ENCODE measurements at places on chromosomes 3 and 15. TPM values are rescaled to one million over a fixed set of nuclear protein-coding genes. Genes with fewer than 3 reads are reported as not detected.

- H3K27ac ChIP-seq: no peak overlapping the region
- H3K4me3 ChIP-seq: no peak overlapping the region
- no peaks in the 10 kb centered on the region for H3K4me1 ChIP-seq
- H3K36me3 ChIP-seq: no peaks in the 10 kb centered on the region
These were observed 171.0 kb upstream of the RARB start for GRCh38 chr3:25257026-25257425.

DNA sequence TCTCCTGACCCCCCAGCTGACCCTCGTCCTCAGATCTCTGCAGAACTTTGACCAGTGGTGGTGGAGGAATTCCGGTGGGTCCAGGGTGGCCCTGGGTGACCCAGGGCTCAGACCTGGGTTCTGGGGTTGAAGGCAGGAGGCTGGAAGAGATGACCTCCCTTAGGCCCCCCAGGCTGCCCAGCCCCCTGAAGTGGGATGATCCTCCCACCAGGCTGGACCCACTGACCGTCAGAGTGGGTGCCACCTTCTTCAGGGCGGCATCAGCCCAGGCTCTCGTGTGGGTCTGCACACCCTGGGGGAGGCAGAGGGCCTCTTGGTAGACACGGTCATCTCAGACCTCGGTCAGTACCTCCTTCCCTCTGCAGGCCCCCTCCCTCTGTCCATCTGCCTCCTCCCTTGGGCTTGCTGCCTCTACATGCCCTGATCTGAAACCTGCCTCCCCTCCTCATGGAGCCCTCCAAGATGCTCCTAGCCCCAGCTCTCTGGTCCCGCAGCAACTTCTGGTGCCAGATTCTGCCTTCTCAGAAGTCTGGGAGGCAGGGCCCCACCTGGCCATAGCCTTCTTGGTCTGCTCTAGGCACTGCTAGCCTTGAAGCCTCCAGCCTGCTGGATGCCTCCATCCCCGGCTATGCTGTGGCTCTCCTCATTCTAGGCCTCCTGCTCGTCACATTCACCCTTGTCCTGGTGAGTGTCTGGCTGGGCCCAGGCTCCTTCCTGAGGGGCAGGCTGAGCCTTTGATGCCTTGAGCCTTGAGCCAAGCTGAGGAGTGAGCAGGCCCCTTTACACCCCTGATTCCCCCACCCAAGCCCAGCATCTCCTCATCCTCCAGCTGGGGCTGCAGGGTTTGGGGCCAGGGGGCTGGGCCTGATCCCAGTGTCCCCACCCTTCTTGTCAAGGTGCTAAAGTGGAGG, 49.1 kb upstream of the CSPG4 start:
- H3K36me3 ChIP-seq: no peaks in the 10 kb centered on the region
- no peaks in the 10 kb centered on the region for H3K27me3 ChIP-seq
- no peak for DNase-seq
- no peak overlapping the region for H3K4me3 ChIP-seq
- peaks cover 13% of the 10 kb centered on the region for H3K4me1 ChIP-seq

- H3K27ac ChIP-seq: peak overlapping the region; percentile 89
- H3K4me3 ChIP-seq: peak overlapping the region; percentile 81
- DNase-seq: no peak
- H3K4me1 ChIP-seq: peaks cover 31% of the 10 kb centered on the region
- no peaks in the 10 kb centered on the region for H3K27me3 ChIP-seq
- no peaks in the 10 kb centered on the region for H3K36me3 ChIP-seq
These were observed 790 bp downstream of the PARP14 start for GRCh38 chr3:122681284-122681973.

Gene TMCO5A
- not detected for total RNA-seq

GRCh38 chr15:84666373-84666772, 8.4 kb upstream of the NMB start:
- H3K4me1 ChIP-seq: no peaks in the 10 kb centered on the region
- H3K27me3 ChIP-seq: no peaks in the 10 kb centered on the region
- no peak for DNase-seq
- no peak overlapping the region for H3K4me3 ChIP-seq
- peaks cover 17% of the 10 kb centered on the region for H3K36me3 ChIP-seq

DNA sequence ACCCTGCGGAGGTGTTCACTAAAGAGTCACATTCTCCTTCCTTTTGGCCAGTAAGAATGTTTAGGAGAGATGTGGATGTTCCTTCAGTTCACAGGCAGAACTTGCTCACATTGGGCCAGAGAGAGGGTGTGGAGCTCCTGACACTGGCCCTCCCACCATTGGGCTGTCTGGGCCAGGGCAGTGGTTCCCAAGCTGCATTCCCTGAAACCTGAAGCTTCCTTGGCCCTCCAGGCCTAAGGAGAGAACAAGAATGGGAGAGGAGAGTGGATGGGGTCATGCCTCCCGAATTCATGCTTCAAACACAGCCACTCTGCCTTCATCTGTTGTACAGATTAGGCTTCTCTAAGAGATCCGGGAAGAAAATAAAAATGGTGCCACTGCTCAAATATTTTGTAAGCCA, 257.4 kb downstream of the RORA start:
- DNase-seq: no peak
- no peaks in the 10 kb centered on the region for H3K36me3 ChIP-seq
- no peaks in the 10 kb centered on the region for H3K4me1 ChIP-seq
- no peak overlapping the region for H3K27ac ChIP-seq
- no peaks in the 10 kb centered on the region for H3K27me3 ChIP-seq

- H3K27me3 ChIP-seq: no peaks in the 10 kb centered on the region
- peak within 1 kb of the TSS; percentile 44 for H3K27ac ChIP-seq
- DNase-seq: no peak
- H3K36me3 ChIP-seq: no peaks in the 10 kb centered on the region
- peaks cover 16% of the 10 kb centered on the region for H3K4me1 ChIP-seq
These were observed at the start of gene PAK6 for GRCh38 chr15:40238532-40239403. TSS of gene PAK6 (plus strand) at chr15:40239063. CDS start at chr15:40264786, 25,723 bp downstream.

Gene NR1I2
- not detected for total RNA-seq

DNA sequence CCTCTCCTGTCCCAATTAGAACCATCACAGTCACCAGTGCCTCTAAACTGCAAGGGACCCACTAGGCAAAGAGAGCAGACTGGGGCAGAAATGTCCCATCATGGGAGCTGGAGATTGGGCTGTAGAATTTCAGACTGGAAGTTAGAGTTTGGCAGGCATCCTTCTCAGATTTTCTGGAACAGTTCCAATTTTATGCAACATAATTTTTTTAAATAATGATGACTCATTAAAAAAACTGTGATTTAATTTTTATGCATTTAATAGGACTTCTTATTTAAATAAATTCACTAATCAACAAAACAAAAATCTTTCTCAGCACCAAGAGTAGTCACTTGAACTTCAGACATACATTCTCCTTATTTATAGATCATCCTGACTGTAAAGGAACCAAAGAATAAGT, 84.6 kb upstream of the SLC7A14 start:
- no peak for DNase-seq
- H3K4me1 ChIP-seq: no peaks in the 10 kb centered on the region

GRCh38 chr3:149850787-149851584, 38.0 kb downstream of the RNF13 start:
- peaks cover 7% of the 10 kb centered on the region for H3K36me3 ChIP-seq
- H3K27me3 ChIP-seq: no peaks in the 10 kb centered on the region
- no peak for DNase-seq
- no peak overlapping the region for H3K4me3 ChIP-seq

- no peak overlapping the region for H3K27ac ChIP-seq
- no peak overlapping the region for H3K4me3 ChIP-seq
- DNase-seq: no peak
- no peaks in the 10 kb centered on the region for H3K27me3 ChIP-seq
- no peaks in the 10 kb centered on the region for H3K36me3 ChIP-seq
- H3K4me1 ChIP-seq: no peaks in the 10 kb centered on the region
These were observed 16.5 kb downstream of the SEMA3G start for GRCh38 chr3:52428151-52429005.

DNA sequence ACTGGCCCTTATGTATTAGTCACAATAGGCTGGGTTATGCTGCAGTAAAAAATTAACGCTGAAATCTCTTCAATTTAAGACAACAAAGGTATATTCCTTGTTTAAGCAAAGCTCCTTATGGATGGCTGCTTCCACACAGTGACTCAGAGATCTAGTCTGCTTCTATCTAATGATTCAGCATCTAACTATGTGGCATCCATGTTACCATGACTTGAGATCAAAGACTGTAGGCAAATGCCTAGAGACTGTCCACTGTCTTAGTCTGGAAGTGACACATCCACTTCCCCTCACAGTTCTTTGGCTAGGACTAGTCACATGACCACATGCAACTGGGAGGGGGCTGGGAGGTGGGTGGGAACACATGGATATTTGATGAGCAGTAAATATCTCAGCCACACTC, 61.3 kb upstream of the PSMD6 start:
- no peaks in the 10 kb centered on the region for H3K4me1 ChIP-seq
- no peak for DNase-seq
- H3K27ac ChIP-seq: no peak overlapping the region
- H3K36me3 ChIP-seq: no peaks in the 10 kb centered on the region
- H3K4me3 ChIP-seq: no peak overlapping the region
- no peaks in the 10 kb centered on the region for H3K27me3 ChIP-seq

Gene RASA2
- total RNA-seq: 14.5 TPM

Gene TF
- total RNA-seq: 9.5 TPM

DNA sequence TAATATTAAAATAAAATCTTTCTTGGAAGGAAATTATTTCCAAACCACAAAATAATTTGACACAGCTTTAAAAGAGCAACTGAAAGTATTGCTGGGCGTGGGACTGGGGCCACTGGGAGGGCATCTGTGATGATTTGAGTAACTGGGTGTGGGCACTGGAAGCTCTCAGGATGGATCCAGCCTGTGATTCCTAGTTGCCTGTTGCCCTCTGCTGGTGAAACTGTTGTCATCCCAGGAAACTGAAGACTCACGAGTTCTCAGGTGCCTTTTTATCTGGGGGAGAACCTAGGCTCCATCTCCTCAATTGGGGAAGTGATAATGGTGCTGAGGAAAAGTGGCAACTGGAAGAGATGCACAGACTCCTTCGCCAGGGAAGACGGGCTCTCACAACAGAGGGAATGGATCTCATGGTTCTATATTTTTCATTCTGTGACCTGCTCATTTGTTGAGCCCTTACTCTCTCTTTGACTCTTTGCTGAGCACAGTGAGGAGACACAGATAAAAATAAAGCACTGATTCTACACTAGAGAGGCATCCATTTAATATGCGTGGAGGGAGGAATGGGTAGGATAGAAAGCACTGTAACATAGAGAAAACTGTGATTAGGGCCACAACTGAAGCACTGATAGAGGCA, 61.6 kb downstream of the TPRG1 start:
- H3K4me3 ChIP-seq: no peak overlapping the region
- H3K27ac ChIP-seq: no peak overlapping the region
- no peaks in the 10 kb centered on the region for H3K27me3 ChIP-seq

- no peak overlapping the region for H3K27ac ChIP-seq
- no peak for DNase-seq
- no peak overlapping the region for H3K4me3 ChIP-seq
These were observed 570.6 kb upstream of the UBE2E2 start for GRCh38 chr3:22632536-22632935.

- no peak for DNase-seq
- peaks cover 22% of the 10 kb centered on the region for H3K27me3 ChIP-seq
- H3K4me3 ChIP-seq: no peak overlapping the region
- no peak overlapping the region for H3K27ac ChIP-seq
These were observed 5.0 kb upstream of the NME9 start for GRCh38 chr3:138334608-138335007.

Gene RTP1
- total RNA-seq: not detected

Gene PLA2G4D
- not detected for total RNA-seq

Gene ZIC4
- total RNA-seq: not detected
